ENCODE measurements at places on chromosomes 3 and 15. TPM values are rescaled to one million over a fixed set of nuclear protein-coding genes. Genes with fewer than 3 reads are reported as not detected.

Gene NR1I2
- total RNA-seq = 1.6 TPM

DNA sequence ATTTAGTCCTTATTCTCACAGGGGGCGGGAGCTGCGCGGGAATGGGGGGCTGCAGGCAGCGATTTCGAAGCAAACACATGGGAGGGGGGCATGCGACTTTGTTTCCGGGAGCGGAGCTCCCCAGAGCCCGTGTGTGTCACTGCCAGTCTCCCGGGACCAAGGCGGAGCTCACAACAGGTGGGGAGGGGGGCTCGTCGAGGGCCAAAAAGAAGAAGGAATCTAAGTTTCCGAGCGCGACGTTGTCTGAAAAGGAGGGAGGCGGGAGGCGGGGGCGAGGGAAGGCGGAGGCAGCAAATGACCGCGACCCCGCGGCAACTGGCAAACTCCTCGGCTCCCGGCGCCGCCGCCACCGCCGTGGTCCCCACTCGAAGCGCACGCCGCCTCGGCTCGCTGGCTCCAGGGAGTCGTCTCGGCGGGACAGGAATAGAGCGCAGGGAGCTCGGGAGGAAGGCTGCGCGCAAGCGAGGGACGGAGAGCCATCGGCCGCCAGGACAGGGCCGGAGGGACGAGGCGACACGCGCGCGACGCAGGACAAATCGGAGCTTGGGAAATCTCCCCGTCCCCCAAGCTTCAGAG, 1.4 kb downstream of the FOXP1 start:
- peak; percentile 80 for DNase-seq

GRCh38 chr3:24305795-24306467, 188.7 kb downstream of the THRB start:
- DNase-seq = peak; percentile 43

- no peak for DNase-seq
Observed at GRCh38 chr3:133492159-133492741, 81.2 kb upstream of the CDV3 start.

Gene TM6SF1
- total RNA-seq = 0.62 TPM

- DNase-seq = no peak
Observed at GRCh38 chr3:4988983-4989834, 10.0 kb downstream of the BHLHE40 start.

DNA sequence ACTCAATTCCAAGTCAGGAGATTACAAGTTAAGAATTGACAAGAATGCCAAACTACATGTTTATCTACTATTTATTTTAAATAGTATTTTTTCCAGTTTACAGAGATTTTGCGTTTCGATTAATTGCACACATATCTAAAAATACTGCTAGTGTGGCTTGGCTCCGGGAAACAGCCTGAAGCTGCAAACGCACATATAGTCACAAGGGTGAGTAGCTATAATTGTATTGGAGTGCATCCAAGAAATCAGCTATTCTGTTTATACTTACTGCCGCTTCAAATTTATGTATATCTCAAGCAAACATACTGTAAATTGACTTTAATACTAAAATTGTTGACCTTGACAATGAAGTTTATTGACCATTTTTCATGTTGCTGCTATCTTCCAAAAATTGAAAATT, 77.0 kb upstream of the PLSCR5 start:
- DNase-seq = no peak

- peak; percentile 21 for DNase-seq
Observed at GRCh38 chr3:163490119-163490518, 1588.2 kb downstream of the SI start.

Gene CSPG5
- 1.5 TPM for total RNA-seq

DNA sequence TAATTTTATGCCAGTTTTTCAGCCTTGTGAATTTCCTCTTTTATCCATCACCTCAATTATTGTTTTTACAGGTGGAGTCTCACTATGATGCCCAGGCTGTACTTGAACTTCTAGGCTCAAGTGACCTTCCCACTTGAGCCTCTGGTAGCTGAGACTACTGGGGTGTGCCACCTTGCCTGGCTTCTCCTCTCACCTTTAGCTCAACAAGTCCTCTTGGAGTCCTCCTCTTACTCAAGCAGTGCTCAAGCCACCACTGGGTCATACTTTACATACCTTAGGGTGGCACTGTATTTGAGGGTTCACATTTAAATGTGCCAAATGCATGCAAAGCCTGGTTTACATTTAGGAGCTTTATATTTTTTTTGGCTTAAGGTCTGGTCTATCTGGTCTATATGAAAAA, 350.1 kb upstream of the MCTP2 start:
- no peak for DNase-seq

- no peak for DNase-seq
Observed at GRCh38 chr3:147371771-147372340, 34.5 kb downstream of the ZIC4 start.

Gene POPDC2
- 0.59 TPM for total RNA-seq

Gene SLC28A2
- not detected for total RNA-seq

Gene SLC24A5
- 0.11 TPM for total RNA-seq

Gene TAMM41
- total RNA-seq = 9.0 TPM

Gene OXTR
- total RNA-seq = 4.2 TPM

- DNase-seq = no peak
Observed at GRCh38 chr3:108862865-108863798, 40.5 kb downstream of the TRAT1 start.

Gene HESX1
- 3.0 TPM for total RNA-seq

- DNase-seq = no peak
Observed at GRCh38 chr15:68232937-68233336, 3.4 kb upstream of the CLN6 start.

DNA sequence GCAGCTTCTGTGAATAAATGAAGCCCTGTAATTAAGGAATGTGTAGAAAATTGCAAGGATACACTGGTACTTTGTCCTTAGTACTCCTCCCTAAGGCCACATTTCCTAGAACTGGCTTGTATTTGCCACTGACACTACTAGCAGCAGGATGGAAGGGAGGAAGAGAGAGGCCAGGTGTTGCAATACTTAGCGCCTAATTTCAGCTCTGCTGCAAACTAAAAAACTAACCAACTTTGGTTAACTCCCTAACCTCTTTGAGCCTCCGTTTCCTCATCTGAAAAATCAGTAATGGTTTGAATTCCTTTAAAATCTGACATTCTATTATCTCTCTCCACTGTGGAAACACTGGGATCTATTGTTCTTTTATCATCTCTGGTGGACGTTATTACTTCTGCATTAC, 257.0 kb downstream of the SV2B start:
- DNase-seq = no peak

Gene KBTBD13
- 0.17 TPM for total RNA-seq

Gene ADAMTS9
- 5.6 TPM for total RNA-seq

Data from H7 (cell line).